ENCODE measurements at places on chromosomes 1 and 21.

- DNase-seq, result no peak
Observed at GRCh38 chr1:11978301-11978700, 1.9 kb upstream of the MFN2 start.

DNA sequence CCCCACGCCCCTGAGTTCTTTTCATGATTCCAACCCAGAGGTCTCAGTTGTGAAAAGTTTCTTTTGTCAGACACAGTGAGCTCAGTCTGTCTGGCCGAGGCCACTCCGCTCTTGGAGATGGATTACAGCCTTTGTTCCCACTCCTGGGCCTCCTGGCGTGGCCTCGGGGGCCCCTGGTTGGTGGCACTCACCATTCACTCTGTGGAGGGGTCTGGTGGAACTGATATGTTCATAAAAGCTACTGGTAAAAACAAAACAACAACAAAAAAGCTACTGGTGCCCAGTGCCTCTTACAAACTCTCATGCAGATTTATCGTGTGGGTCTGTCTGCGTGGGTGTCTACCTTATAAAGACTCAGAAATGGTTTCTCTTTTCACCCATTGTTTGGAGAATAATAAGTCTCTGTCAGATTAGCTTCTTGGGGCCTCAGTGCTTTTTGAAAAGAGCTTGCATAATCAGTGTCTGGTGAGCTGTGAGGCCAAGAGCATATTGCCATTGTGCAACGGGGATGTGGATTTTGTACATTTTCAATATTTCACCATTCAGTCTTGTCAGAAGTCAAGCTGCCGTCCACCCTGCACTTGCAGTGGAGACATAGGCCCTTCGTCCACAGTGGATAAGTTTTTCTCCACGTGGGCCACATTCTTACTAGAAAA is 86.7 kb downstream of the GALNT2 start:
- DNase-seq, result no peak

GRCh38 chr1:203097001-203097400 is 11.2 kb upstream of the MYOG start:
- DNase-seq, result no peak

- no peak for DNase-seq
Observed at GRCh38 chr21:14737922-14738321, 191.8 kb upstream of the SAMSN1 start.

GRCh38 chr1:23108918-23109533 is 59.6 kb downstream of the LUZP1 start:
- no peak for DNase-seq

DNA sequence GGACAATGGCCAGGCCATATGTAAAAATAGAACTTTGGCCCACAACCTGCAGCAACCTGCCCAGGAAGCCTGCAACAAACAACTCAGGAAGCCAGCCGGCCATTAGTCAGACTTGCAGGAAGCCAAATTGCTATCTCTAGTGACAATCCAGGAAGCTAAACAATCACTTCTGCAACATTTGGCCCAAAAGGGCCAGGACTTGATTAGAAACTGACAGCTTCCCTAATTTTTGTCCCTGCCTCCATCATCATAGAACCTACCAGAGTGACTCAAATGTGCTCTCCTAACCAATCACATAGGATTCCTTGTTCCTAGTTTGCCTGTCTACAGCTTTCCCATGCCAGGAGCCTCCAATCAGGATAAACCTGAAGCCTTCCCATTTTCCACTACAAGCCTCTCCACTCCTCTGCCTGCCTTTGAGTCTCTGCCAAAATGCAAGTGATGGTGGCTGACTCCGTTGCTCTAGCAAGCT is 639.3 kb downstream of the PTPRU start:
- no peak for DNase-seq

GRCh38 chr21:14817311-14817710 is 247.5 kb downstream of the NRIP1 start:
- DNase-seq, result no peak

DNA sequence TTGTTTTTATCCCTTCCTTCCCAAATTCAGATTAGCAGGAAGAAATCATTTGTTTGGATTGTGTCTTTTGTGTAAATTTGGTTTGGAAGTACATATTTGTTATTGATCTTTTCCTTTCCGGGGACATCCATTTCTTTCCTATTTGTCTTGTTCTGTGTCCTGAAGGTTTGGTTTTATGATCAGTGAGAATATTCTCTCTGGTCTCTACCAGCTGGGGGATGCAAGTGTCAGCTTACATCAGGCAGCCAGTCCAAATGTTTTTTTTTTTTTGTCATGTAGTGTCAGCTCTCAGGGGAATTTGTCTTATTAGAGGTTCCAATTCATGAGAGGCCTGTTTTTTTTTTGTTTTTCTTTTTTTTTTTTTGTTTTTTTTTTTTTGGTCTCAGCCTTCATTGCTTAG is 479.2 kb upstream of the LRRC7 start:
- DNase-seq, result no peak
